ENCODE measurements at places on chromosomes 7 and 10.

DNA sequence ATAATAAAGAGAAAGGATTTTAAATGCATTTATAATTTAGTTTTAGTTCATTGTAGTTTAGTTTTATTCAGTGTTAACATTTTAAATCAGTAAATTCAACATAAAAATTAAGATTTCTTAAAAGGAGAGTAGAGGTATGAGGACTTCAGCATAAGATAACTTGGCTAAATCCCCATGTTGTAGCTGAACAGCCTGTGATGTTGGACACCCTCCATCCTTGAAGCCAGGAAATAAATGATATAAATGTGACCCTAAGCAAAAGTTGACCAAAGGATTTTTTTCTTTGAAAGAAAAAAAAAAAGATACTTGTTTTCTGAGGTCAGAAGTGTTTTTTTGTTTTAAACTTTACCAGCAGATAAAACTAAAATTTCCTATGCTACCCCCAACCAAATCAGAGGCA lies 48.7 kb downstream of the GNAI1 start:
- no peak for DNase-seq

DNA sequence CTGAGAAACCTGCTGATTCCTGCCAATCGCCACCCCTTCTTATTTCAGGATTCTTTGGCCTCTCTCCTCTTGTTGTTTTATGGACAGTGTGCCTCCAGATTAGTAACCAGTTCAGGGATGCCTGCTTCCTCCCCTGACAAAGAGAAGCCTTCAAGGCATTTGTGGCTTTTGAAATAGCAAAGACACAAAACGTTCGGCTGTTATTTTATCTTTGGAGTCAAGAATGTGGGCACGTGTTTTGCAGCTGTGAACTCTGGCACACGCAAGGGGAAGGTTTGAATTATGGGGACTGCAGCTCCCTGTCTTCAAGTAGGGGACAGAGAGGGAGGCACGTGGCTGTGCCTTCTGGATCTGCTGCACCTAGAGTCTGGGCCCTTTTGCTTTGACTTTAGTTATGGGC lies 157.9 kb upstream of the GRB10 start:
- no peak for DNase-seq

DNA sequence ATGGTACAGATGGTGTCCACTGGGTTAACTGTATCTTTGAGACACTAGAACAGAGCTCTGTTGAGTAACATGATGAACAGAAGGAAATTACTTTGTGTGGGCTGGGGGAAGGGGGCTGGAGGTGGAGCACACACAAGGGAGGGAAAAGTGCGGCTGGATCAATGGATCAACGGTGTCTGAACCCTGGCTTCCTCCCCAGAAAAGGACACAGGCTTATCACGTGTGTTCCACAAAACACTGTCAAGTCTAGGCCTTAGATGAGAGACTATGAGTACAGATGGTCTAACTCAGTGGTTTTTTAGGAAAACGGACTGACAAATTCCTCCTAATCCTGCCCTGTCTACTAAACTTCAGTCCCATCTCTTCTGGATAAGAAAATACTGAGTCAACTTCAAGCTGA lies 27.8 kb downstream of the HSPB1 start:
- no peak for DNase-seq

GRCh38 chr10:29991382-29991781 lies 68.0 kb downstream of the JCAD start:
- no peak for DNase-seq

- no peak for DNase-seq
These were observed 47.2 kb downstream of the OSBPL3 start for GRCh38 chr7:24932815-24933214.

- no peak for DNase-seq
These were observed 43.6 kb downstream of the NSUN6 start for GRCh38 chr10:18607503-18608378.

- no peak for DNase-seq
These were observed 565 bp upstream of the INA start for GRCh38 chr10:103276251-103276895.

DNA sequence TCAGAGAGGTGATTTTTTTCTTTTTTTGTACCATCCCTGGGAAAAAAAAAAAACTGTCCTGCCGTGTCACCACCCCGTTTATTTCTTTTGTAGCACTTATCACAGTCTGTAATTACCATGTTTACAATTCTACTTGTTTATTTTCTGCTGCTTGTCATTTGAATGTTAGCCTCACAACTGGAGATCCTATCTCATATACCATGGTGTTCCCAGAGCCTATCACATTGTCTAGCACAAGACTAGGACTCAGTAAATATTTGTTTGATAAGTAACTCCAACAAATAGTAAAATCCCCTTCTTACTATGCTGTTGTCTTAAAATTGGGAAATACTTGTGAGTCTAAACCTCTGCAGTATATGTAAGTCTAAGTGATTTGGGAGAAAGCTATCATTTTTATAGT lies 36.0 kb downstream of the MKLN1 start:
- DNase-seq = no peak

DNA sequence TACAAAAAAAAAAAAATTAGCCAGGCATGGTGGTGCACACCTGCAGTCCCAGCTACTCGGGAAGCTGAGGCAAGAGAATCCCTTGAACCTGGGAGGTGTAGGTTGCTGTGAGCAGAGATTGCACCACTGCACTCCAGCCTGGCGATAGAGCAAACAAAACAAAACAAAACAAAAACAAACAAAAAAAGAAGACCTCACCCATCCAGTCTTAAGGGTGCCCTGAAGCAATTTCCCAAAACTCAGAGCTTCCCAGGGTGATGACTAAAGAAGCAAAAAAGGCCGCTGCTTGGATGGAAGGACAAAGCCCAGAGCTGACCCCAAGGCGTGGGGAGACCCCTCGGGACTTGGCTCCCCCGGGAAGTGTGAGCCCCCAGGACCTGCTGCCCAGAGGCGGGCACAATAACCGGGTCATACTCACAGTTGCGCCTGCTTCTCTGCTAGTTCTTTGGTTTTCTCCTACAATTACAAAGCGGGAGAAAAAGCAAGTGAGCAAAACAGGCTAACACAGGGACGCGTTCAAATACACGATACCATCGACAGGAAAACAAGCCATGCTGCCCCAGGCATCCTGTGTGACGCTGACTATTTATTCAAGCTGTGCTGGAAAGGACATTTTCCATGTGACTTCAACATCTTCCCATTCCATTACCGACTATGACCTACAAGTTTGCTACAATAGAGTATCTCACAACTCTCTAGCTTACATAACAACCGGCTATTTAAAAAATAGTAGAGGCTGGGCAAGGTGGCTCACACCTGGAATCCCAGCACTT lies 29.9 kb downstream of the PAPOLB start:
- no peak for DNase-seq

DNA sequence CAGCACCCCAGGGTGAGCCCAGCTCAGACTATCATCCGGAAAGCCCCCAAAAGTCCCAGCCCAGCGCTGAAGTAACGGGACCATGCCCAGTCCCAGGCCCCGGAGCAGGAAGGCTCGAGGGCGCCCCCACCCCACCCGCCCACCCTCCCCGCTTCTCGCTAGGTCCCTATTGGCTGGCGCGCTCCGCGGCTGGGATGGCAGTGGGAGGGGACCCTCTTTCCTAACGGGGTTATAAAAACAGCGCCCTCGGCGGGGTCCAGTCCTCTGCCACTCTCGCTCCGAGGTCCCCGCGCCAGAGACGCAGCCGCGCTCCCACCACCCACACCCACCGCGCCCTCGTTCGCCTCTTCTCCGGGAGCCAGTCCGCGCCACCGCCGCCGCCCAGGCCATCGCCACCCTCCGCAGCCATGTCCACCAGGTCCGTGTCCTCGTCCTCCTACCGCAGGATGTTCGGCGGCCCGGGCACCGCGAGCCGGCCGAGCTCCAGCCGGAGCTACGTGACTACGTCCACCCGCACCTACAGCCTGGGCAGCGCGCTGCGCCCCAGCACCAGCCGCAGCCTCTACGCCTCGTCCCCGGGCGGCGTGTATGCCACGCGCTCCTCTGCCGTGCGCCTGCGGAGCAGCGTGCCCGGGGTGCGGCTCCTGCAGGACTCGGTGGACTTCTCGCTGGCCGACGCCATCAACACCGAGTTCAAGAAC lies 1.1 kb downstream of the VIM start:
- peak; percentile 71 for DNase-seq

DNA sequence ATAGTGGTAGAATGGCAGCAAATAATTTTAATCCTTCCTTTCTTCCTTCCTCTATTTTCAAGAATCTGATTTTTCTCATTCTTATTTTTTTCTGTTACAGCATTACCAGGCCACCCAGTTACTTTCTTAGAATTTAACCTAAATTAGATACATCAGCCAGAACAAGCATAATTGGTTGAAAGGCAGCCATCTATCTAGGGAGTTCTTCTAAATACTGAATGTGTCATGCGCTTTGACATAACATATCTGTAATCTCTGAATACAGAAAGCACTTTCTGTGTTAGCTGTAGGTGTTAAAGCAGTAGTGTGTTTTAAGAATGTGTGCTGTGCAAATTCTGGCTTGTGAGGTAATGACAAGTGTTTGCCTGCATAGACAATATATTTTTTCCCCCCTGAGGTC lies 97.3 kb downstream of the BTRC start:
- DNase-seq = no peak

GRCh38 chr7:6637544-6638229 lies 569 bp downstream of the ZNF316 start:
- peak; percentile 48 for DNase-seq

DNA sequence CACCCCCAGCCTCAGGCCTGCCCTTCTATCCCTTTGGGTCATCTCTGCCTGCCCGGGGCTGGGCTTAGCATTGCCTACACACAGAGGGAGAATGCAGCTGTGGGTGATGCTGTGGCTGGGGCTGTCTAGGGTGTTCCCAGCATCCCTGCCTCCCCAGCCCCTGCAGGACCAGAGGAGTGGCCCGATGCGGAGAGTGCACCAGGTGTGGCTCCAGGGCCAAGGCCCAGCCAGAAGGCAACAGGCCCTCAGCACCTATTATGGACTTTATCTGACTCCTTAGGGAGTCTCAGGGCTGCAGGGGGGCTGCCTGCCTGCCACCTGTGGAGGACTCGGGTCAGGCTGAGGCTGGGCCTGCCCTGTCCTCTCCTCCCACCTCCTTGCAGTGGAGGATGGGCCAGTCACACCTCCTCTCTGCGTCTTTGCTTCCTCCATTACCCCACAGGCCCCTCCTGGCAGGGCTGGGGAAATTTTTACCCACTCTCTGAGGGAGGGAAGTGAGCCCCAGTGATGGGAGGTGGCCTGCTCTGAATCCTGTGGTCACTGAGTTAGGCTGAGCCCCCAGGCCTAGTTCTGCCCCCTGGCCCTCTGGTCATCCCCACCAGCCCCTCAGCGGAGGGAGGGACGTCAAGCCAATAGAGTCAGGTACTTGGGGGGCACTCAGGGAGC lies 92.9 kb upstream of the PCBD1 start:
- no peak for DNase-seq

GRCh38 chr10:4059471-4060138 lies 274.6 kb upstream of the KLF6 start:
- DNase-seq = no peak

DNA sequence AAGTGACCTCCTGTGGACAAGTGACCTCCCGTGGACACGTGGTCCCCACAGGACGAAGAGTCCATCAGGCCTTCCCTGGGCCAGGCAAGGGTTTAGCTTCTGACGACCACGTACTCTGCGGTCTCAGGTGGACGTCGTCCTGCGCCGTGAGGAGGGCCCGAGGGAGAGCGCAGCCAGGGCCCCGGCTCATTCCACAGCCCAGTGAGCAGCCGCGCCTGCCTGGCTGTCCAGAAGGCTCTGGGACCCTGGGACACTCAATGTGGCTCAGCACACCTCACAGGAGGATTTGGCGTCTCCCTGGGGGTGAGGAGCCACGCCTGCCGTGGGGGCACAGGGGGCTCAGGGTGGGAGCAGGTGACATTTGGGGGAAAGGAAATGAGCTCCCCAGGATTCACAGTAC lies 64.4 kb upstream of the CFAP46 start:
- no peak for DNase-seq

DNA sequence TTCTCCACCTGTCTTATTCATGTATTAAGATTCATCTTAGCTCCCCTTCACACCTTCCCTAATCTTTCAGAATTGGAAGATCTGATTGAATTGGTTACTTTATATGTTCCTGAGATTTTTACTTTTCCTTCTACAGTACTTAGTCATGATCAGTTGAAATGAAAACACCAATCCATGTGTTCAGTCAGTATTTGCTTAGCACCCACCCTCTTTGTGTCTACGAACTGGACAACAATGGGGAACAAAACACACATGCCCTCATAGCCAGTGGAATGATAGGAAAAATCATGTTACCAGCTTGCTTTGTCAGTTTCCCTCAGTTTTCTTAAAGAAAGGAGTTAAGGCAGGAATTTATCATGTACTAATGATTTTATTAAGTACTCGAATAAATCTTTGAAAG lies 2.0 kb downstream of the MASTL start:
- DNase-seq = no peak

DNA sequence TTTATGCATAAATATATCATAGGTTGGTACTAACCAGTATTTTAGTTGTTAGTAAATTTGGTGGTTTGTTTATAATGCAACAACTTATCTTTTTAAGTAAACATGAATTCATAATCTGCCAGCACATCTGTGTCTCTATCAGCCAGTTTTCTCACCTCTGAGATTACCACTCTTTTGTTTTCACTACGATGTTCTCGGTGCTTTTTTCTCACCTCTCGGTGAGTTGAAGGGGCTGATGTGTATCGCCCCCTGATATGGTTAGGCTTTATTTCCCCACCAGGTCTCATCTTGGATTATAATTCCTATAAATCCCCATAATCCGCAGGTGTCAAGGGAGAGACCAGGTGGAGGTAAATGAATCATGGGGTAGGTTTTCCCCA lies 114.1 kb downstream of the CAMK1D start:
- no peak for DNase-seq

GRCh38 chr10:62025134-62025794 lies 123.8 kb downstream of the ARID5B start:
- no peak for DNase-seq

DNA sequence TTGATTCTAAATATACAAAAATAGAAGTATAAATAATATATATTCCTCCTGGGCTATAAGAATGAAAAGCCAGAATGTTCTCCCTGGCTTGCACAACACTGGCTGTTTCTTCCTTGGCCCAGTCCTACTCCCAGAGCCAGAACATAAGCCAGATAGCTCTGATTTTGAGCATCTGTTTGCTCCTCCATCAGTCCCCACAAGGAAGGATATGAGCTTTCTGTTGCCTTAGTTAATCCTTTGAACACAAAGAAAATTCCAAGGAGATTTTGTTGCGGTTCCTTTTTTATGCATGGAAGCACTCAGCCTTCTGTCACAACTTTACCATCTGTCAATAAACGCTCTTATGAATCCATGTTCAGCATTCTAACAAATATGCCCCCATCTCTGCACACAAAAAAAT lies 361.8 kb downstream of the IPMK start:
- no peak for DNase-seq

- DNase-seq = no peak
These were observed 49.1 kb downstream of the AOC1 start for GRCh38 chr7:150901160-150902035.

DNA sequence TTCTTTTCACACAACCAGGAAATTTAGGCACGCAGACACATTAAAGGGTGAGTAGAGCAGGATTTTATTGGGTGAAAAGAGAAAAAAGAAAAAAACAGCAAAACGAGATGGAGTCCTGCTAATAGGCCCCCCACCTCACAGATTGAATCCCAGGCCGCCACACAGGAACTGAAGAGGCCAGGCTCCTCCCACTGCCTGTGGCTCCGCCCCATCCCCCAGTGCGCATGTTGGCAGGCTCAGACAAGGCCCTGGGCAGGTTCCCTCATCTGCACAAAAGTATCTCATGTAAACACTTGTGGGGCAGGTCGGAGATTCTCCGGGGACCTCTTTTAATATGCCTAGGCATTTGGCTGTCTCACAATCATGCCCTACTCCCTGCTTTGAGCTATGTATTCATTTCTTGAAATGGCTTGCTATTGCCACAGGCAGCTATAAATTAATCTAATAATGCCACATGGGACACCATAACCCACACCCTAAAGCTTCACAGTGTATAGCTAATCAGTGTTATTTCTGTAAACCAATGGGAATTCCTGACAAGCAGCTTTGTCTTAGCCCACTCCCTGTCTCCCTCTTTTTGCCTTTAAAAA lies 76.2 kb upstream of the KIF5B start:
- no peak for DNase-seq

Measured in stimulated activated naive CD4-positive, alpha-beta T cell treated with Interleukin-2 at 50 U/mL for 16 hours (primary cell).